HepG2 (cell line): ENCODE measurements at places on chromosomes 4 and X.

DNA sequence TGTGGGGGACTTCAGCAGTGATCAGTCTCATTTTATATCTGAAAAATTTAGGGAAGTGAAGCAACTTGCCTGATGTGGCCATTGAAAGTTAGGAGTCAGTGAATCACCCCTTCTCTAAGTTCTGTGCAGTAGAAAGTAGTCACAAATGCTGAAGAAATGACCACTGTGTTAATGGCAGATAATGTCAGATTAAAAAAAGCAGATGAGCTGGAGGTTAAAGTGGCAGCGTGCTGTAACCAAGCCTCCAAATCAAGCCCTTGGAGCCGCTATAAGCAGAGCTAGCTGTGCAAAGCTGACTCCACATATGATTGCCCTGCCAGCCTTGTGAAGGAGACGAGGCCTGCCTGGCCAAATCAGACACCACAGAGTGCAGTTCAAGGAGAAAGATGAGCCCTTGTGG lies 39.2 kb upstream of the PDE5A start:
- no peaks in the 10 kb centered on the region for H3K4me1 ChIP-seq
- H3K4me3 ChIP-seq = no peak overlapping the region
- no peaks in the 10 kb centered on the region for H3K27me3 ChIP-seq
- no peak for DNase-seq
- H3K36me3 ChIP-seq = no peaks in the 10 kb centered on the region

- H3K27ac ChIP-seq = no peak overlapping the region
- no peaks in the 10 kb centered on the region for H3K4me1 ChIP-seq
- no peak overlapping the region for H3K4me3 ChIP-seq
- H3K36me3 ChIP-seq = no peaks in the 10 kb centered on the region
- DNase-seq = no peak
- peaks cover 36% of the 10 kb centered on the region; the same call in 1 of the 3 replicates for H3K27me3 ChIP-seq
Observed at GRCh38 chr4:8688041-8688907, 95.7 kb downstream of the CPZ start.

- H3K4me3 ChIP-seq = no peak overlapping the region
- H3K4me1 ChIP-seq = no peaks in the 10 kb centered on the region
- H3K27me3 ChIP-seq = no peaks in the 10 kb centered on the region
- DNase-seq = no peak
- no peaks in the 10 kb centered on the region for H3K36me3 ChIP-seq
Observed at GRCh38 chr4:116520886-116521285, 564.5 kb downstream of the TRAM1L1 start.

DNA sequence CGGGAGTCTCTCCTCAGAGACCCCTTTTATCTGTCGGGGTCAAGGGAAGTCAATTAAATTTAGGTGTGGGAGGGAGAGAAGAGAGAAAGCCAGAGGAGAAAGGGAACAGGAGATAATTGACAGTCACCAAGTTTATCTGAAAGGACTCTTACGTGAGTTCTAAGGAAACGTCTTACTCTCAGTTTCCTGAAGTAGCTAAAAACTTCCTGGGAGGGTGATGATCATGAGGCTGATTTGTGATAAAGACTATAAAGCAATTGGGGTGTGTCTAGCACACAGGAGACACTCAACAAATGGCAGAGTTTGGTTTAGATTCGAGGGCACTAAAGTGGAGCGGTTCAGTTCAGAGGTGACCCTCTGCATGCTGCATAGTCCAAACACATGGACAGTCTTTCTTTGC lies 254.1 kb downstream of the FBXW7 start:
- H3K27me3 ChIP-seq = no peaks in the 10 kb centered on the region; the same call in none of the 2 replicates
- no peaks in the 10 kb centered on the region for H3K4me1 ChIP-seq
- no peak overlapping the region for H3K27ac ChIP-seq
- H3K4me3 ChIP-seq = no peak overlapping the region
- DNase-seq = no peak

DNA sequence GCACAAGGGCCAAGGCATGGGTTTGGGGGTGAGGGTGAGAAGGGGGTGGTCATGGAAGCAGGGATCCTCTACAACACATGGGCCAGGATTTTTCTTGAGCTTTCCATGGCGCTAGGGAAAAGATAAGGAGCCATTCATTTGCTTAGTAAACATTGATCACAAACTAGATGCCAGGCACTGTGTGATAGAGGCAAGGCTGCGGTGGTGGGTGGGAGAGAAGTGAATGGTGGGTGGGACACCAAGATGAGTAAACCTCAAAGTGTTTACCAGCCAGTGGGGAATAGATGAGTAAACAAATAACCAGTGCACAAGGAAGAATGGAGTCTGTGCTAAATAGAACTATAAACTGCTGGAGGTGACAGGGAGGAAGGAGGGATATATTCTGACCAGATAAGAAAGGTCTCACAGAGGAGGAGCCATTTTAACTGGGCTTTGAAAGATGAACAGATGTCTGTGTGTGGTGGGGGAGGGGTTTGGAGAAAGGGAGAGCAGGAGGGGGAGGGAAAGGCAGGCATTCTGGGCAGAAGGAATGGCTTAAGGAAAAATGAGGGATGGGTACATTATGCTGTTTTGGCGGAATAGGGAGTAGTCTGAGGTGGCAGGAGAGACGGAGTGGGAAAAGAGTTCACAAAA lies 48.0 kb upstream of the LAS1L start:
- H3K36me3 ChIP-seq = no peaks in the 10 kb centered on the region
- H3K4me3 ChIP-seq = no peak overlapping the region
- no peaks in the 10 kb centered on the region for H3K27me3 ChIP-seq
- no peaks in the 10 kb centered on the region for H3K4me1 ChIP-seq
- no peak overlapping the region for H3K27ac ChIP-seq

- H3K4me1 ChIP-seq = peaks cover 51% of the 10 kb centered on the region
- peak overlapping the region; percentile 25 for H3K27ac ChIP-seq
- DNase-seq = no peak
- H3K4me3 ChIP-seq = no peak overlapping the region
- no peaks in the 10 kb centered on the region for H3K27me3 ChIP-seq
Observed at GRCh38 chr4:41143311-41144039, 70.9 kb downstream of the APBB2 start.

DNA sequence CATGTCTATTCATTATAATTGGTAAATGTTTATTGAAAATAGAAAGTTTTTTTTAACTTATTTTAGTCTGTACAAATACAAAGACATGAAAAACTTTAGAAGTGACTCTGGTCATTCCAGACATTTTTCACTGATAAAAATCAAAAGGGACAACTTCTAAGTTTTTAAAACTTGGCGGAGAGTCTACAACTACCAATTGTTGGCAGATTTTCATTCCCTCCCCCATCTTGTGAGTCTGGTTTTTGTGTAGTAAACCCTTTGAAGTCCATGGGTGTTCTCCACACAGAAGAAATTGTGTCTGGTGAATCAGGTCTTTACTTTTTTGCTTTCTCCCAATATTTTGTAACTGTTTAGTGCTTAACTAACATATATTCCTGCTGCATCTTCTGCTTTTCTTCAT lies 336.5 kb downstream of the PDGFC start:
- H3K4me1 ChIP-seq = no peaks in the 10 kb centered on the region
- H3K4me3 ChIP-seq = no peak overlapping the region
- DNase-seq = no peak
- no peaks in the 10 kb centered on the region for H3K36me3 ChIP-seq
- H3K27ac ChIP-seq = no peak overlapping the region

DNA sequence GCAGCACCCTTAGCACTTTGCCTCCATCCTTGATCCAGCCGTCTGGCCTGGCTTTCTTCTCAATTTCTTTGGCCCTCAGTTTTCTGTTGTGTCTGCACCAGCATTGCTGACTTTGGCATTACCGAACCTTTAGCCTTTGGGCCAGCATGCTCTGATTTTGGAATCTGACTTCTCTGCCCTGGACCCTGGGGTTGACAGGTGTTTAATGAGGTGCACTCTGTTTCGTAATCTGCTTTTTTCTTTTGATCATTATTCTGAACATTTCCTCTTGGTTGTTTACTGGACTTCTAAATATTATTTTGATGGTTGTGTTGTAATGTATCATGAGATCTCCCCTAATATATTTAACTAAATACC lies 71.5 kb upstream of the ENPP6 start:
- H3K4me1 ChIP-seq = peaks cover 58% of the 10 kb centered on the region
- H3K27ac ChIP-seq = no peak overlapping the region
- no peak for DNase-seq
- H3K27me3 ChIP-seq = no peaks in the 10 kb centered on the region
- no peaks in the 10 kb centered on the region for H3K36me3 ChIP-seq
- H3K4me3 ChIP-seq = peak overlapping the region; percentile 22; the same call in 1 of the 2 replicates

- no peak overlapping the region for H3K4me3 ChIP-seq
- H3K27me3 ChIP-seq = no peaks in the 10 kb centered on the region
- H3K27ac ChIP-seq = no peak overlapping the region
- H3K4me1 ChIP-seq = no peaks in the 10 kb centered on the region
Observed at GRCh38 chr4:169229571-169230028, 41.2 kb downstream of the SH3RF1 start.

DNA sequence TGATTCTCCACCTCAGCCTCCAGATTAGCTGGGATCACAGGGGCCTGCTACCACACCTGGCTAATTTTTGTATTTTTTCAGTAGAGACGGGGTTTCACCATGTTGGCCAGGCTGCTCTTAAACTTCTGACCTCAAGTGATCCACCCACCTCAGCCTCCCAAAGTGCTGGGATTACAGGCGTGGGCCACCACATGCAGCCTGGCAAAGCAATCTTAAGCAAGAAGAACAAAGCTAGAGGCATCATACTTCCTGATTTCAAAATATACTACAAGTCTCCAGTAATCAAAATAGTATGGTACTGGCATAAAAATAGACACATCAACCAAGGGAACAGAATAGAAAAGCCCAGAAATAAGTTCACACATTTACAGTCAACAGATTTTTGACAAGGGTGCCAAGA lies 12.8 kb upstream of the F8A1 start:
- DNase-seq = no peak
- no peaks in the 10 kb centered on the region for H3K4me1 ChIP-seq
- H3K27me3 ChIP-seq = no peaks in the 10 kb centered on the region
- no peak overlapping the region for H3K4me3 ChIP-seq

GRCh38 chr4:81607950-81608349 lies 136.2 kb upstream of the RASGEF1B start:
- H3K4me1 ChIP-seq = no peaks in the 10 kb centered on the region
- H3K27me3 ChIP-seq = no peaks in the 10 kb centered on the region
- H3K36me3 ChIP-seq = no peaks in the 10 kb centered on the region

GRCh38 chr4:113145519-113146291 lies 96.3 kb downstream of the ANK2 start:
- no peaks in the 10 kb centered on the region for H3K36me3 ChIP-seq
- peaks cover 82% of the 10 kb centered on the region for H3K4me1 ChIP-seq
- no peaks in the 10 kb centered on the region for H3K27me3 ChIP-seq
- H3K27ac ChIP-seq = peak overlapping the region; percentile 98
- peak overlapping the region; percentile 15; the same call in 1 of the 2 replicates for H3K4me3 ChIP-seq

- no peaks in the 10 kb centered on the region for H3K4me1 ChIP-seq
- H3K4me3 ChIP-seq = no peak overlapping the region
- H3K27ac ChIP-seq = no peak overlapping the region
Observed at GRCh38 chr4:147596377-147596776, 20.8 kb upstream of the TMEM184C start.

DNA sequence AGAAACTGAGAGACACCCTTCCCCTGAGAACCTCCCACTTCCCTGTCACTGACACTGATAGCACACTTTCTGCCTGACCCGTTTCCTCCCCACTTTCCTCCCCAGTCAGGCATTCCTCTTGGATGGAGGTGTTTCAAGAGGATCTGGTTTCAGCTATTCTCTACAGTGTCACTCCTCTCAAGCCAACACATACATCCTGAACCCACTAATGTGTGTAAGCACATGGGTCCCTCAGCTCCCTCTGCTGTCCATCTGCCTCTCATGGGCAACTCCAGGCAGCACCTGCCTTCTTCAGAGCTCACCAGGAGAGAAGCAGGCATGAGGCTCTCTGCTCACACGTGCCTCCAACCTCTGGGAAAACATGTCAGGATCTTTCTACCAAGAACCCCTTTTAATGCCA lies 207.6 kb downstream of the NAF1 start:
- H3K4me3 ChIP-seq = no peak overlapping the region
- H3K36me3 ChIP-seq = no peaks in the 10 kb centered on the region
- H3K27me3 ChIP-seq = no peaks in the 10 kb centered on the region

GRCh38 chr4:7805533-7806337 lies 133.9 kb downstream of the AFAP1 start:
- no peaks in the 10 kb centered on the region for H3K27me3 ChIP-seq
- peak overlapping the region; percentile 85 for H3K27ac ChIP-seq
- H3K4me1 ChIP-seq = peaks cover 57% of the 10 kb centered on the region
- 0 out of 3 replicates have a peak, but pooled peaks cover 2% of the 10 kb centered on the region for H3K36me3 ChIP-seq
- H3K4me3 ChIP-seq = peak overlapping the region; percentile 42

DNA sequence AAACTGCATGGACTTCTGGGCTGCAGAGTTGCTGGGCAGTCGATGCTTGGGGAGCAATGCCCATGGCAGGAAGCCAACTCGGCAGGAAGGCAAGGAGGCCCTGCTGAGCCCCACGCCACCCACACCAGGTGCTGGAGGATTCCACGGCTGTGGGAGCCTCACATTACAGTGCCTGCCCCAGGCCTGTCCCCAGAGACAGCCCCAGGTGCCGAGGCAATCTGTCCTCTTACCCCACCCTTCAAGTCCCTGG lies 53.9 kb downstream of the HMX1 start:
- no peaks in the 10 kb centered on the region for H3K36me3 ChIP-seq
- no peak overlapping the region for H3K27ac ChIP-seq
- H3K4me3 ChIP-seq = no peak overlapping the region
- no peaks in the 10 kb centered on the region for H3K4me1 ChIP-seq
